Mammary epithelial cell (primary cell): ENCODE measurements at places on chromosomes 7 and 10. TPM values are rescaled to one million over a fixed set of nuclear protein-coding genes. Genes with fewer than 3 reads are reported as not detected.

- no peak for DNase-seq
Observed at GRCh38 chr10:71761541-71762113, 11.7 kb downstream of the VSIR start.

DNA sequence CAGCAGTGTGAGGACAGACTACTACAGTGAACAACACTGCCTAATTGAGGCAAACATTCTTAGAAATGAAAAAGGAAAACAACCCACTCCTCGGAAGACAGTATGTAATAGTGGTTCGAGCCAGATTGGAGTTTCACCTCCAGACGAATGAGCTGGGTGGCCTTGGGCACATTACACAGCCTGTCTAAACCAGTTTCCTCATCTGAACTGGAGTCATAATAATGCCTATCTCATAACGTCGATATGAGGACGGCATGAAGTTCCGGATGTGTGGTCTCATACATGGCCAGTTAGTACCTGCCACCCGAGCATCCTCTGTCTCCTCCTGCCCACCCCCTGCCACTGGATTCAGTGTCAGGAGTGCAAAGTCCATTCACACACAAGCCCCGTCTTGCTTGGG, 15.8 kb upstream of the FRMPD2 start:
- DNase-seq: no peak

DNA sequence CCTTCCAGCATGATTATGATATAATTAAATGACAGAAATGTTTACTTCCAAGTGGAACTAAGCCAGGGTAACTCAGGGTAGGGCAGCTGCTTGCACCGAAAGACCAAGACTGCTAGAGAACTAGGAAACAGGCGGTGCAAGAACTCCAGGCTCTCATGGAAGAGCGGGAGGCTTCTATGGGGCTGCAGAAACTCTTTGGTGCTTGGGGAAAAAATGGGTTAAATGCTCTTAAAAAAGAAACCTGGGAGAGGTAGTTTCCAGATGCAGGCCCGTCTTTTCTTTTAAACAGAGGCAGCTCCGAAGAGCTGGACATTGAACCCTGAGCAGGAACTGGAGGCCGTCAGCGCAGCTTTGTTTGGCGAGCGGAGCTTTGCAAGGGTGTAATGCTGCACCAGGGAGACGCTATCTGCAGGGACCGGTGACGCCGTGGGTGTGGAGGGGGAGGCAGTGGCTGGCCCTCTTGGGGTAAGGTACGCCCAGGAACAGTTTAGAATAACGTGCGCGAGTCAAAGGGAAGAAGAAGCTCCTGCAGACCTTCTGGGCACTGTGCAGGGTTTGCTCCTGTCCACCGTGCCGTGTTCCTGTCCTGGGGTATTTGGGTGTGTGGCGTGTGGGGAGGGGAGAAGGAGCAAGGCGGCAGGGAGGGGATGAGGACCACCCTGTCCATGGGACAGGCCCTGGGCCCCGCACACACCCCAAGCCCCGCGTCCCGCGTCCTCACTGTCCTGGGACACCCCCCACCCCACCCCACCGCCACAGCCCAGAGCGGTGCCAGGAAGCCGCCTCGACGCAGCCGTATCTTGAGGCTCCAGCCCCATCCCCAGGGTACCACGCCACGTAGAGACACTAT, 59.0 kb downstream of the EGFR start:
- no peak for DNase-seq

Gene FOXI2
- total RNA-seq: not detected

- no peak for DNase-seq
Observed at GRCh38 chr7:53111031-53111430, 75.6 kb downstream of the POM121L12 start.

GRCh38 chr7:70384891-70385290, 747.1 kb upstream of the GALNT17 start:
- peak; percentile 14 for DNase-seq

Gene RAB11FIP2
- 16.6 and 17.3 TPM in 2 replicates for total RNA-seq

DNA sequence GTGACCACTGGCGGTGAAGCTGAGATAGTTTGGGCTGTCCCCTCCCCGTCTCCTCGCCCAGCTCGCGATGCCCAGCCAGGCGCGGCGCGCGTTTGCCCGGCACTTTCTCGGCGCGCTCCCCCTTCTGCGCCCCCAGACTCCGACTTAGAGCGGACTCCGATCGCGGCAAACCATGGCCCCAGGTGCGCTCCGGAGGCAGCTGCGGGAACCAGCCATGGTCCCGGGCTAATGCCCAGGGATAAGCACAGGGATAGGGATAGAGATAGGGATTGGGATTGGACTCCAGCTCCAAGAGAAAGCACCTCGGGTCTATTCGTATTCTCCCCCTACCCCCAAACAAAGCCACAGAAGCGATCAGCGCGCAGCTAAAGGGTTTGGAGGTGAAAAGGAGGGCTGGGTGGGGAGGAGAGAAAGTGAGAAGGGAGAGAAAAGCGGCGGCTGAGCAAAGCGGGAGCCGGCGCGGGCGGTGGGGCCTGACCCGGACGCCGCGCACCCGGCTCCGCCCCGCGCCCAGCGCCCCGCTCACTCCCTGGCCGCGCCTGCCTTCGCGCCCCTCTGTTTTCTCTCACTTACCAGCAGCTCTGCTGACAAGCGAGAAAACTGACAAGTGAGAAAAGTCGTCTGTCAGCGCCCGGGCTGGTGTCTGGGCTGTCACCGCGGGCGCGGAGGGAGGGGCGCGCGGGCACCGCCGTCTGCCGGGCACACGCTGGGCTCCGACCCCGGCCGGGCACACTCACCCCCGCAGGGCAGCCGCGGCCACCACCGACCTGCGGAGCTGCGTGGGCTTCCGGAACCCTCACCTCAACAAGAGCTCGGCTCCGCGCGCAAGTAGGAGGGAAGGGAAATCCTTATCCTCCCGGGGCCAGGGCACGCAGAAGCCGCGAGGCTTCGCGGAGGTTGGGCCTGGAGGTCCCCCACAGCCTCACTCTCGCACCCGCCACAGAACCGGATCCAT, at the start of gene PDE1C:
TSS of gene PDE1C (minus strand) at position 2 of the 955 bp plus-strand sequence.
- peak; percentile 42 for DNase-seq

- DNase-seq: no peak
Observed at GRCh38 chr7:116200963-116201362, 9.4 kb upstream of the TES start.

DNA sequence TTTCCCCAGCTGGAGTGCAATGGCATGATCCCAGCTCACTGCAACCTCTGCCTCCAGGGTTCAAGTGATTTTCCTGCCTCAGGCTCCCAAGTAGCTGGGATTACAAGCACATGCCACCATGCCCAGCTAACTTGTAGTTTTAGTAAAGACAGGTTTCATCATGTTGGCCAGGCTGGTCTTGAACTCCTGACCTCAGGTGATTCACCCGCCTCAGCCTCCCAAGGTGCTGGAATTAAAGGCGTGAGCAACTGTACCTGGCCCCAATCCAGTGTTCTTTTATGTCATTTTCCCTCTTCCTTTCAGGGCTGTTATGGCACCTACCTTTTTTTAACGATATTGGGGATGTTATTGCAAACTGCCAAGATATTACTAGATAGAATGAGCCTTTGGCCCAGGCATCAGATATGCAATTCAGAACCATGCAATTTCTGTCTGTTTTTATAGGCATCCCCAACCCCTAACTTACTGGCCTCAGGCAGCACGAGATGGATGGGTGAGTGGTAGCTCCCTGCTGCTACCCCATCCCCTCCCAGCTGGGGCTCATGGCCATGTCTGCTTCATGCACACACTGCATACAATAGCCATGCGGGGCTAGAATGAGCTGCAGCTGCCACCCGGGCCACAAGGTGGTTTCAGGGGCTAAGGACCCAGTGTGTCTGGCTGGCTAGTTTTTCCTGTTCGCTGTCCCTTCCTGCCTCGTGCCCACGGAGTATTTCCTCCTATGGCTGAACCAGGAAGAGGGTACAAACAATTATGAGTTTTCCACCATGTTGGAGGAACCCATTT, 1080.1 kb upstream of the SORCS1 start:
- peak; percentile 79 for DNase-seq

DNA sequence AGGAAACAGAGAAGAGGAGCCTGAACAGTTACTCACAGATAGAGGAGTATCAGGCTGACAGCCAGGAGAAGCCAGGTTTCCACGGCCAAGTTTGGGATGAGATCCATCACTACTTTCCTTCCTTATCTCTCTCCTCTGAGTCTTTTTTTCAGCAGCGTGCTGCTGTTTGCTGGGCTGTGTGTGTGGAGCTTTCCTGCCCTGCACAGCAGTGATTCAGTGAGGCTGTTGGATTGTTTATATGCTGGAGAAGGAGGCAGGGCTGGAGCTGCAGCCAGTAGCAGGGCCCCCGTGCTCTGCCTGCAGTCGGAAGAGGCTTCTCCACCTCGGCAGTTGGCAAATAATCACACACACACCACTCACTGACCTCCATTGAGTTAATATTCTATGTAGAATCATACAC, at the start of gene CYP3A7:
TSS of gene CYP3A7 (minus strand) at position 210 of the 400 bp plus-strand sequence. CDS start at position 107, 103 bp downstream.
- no peak for DNase-seq

DNA sequence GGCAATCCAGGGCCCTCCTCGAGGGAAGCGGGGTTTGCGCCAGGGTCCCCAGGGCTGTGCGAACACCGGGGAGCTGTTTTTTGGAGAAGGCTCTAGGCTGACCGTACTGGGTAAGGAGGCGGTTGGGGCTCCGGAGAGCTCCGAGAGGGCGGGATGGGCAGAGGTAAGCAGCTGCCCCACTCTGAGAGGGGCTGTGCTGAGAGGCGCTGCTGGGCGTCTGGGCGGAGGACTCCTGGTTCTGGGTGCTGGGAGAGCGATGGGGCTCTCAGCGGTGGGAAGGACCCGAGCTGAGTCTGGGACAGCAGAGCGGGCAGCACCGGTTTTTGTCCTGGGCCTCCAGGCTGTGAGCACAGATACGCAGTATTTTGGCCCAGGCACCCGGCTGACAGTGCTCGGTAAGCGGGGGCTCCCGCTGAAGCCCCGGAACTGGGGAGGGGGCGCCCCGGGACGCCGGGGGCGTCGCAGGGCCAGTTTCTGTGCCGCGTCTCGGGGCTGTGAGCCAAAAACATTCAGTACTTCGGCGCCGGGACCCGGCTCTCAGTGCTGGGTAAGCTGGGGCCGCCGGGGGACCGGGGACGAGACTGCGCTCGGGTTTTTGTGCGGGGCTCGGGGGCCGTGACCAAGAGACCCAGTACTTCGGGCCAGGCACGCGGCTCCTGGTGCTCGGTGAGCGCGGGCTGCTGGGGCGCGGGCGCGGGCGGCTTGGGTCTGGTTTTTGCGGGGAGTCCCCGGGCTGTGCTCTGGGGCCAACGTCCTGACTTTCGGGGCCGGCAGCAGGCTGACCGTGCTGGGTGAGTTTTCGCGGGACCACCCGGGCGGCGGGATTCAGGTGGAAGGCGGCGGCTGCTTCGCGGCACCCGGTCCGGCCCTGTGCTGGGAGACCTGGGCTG, 26.0 kb downstream of the PRSS2 start:
- DNase-seq: no peak

Gene EN2
- total RNA-seq: 0.17 TPM

Gene CNTNAP2
- not detected in 2 replicates for total RNA-seq

- peak; percentile 28 for DNase-seq
Observed at GRCh38 chr10:110893559-110894179, 21.9 kb downstream of the PDCD4 start.

- DNase-seq: no peak
Observed at GRCh38 chr7:150989456-150989855, 1.4 kb upstream of the NOS3 start.

- no peak for DNase-seq
Observed at GRCh38 chr7:1227814-1228544, 4.7 kb upstream of the UNCX start.

DNA sequence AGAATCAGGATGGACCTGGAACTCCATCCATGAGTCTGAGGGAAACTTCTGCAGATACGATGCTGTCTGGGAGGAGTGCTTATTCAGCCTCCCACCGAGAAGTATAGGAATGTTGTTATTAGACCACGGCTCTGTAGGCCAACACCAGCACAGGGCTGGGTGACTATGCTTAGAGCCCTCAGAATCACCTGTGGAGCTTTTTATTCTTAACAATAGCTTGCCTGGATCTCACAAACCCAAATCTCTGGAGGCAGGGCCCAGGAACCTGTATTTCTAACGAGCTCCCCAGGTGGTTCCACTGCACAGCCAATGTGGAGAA, 55.6 kb upstream of the ARID5B start:
- no peak for DNase-seq

Gene TWIST1
- 2.3 TPM for total RNA-seq

DNA sequence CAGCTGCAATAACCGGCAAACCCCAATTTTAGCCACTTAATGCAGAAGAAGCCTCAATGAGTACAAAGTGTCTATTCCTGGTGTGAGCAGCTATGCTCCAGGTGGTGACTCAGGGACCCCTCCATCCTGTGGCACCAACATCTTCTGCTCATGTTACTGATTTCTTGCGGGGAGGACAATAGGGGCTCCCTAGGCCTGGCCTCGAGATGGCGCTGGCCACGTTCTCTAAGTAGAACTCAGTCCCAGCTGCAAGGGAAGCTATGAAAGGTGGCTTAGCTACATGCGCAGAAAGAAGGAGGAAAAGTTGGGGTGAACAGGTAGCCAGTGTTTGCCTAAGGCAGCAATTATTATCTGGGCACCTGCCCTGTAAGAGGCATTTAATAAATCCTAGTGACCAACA, 6.6 kb downstream of the GJD4 start:
- DNase-seq: no peak

Gene SPOCK2
- total RNA-seq: 20.2 TPM

Gene FXYD4
- total RNA-seq: not detected

DNA sequence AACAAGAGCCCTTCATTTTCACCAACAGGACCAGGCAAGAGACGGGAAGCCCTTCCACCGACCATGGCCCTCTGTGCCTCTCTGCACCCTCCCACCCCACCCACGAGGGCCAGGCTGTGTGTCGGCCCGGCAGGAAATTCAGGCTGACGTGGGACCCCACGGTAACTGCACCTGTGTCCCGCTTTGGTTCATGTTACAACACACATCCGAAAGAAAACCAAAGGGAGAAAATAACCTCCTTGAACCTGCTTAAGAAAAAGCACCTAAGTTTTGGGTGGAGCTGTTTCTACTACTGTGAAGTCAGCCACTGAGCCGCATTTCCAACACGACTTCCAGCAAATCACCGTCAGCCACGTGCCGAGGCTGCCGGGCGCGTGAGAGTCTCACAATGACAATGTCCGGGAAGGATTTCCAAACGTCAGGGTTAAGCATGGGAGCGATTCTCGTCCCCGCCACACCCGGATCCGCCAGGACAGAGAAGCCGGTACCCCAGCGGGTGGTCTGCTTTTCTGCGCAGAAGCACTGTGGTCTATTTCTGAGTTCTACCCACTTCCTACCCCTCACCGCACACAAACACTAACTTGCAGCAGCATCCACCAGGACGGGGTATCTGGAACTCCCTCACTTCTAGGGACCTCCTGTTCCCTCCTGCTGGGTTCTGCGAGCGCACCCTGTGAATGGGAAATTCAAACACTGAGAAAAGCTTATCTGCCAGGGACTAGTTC, 36.6 kb downstream of the AMZ1 start:
- no peak for DNase-seq

DNA sequence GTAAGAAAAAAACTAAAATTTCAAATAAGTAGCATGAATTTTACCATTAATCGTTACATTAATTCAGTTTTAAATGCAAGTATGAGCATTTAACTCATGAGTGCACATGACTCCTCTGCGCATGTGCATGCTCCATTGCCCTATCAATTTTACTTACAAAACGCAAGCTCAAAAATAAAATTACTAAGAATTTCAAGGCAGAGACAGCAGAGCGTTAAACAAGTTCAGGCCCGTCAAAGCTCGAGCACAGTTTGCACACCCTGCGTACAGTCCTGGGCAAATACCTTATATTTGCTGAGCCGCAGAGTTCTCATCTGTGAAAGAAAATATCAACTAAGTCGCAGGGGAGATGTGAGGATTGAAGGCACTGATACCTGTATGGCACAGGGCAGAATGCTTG, 373.6 kb downstream of the BBS9 start:
- no peak for DNase-seq
